ENCODE measurements at places on chromosomes 12 and 14.

DNA sequence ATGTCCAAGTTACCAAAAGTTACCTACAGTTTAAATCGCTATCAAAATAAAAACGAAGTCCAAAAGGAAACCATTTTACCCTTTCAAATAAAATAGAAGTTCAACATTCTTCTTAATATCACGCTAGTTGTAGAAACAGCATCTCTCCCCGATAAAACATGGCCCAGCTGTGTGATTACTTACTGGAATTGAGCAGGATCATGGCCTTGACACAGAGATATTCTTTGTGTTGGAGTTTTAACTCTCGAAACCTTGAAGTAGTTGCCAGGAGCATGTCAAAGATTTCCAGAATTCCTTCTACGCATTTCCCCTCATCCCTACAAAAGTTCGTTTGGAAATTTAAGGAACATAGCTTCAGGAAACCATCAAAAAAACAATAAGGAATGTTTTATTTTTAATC, 44.8 kb downstream of the ESR2 start:
- no peak for DNase-seq

DNA sequence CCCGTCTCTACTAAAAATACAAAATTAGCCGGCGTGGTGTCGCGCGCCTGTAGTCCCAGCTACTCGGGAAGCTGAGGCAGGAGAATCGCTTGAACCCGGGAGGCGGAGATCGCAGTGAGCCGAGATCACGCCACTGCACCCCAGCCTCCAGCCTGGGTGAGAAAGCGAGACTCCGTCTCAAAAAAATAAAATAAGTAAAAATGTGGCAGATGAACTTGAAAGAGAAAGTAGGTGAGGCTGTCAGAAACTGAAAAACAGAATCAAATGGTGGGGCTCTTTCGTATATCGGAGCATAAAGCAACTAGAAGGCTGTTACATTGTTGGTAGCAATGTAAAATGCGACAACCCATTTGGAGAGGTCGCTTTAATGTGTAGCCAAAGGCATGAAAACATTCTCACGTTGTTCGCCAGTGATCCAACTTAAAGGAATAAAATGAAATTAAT, 767 bp upstream of the CCNT1 start:
- no peak for DNase-seq

GRCh38 chr14:105664691-105665090, 138.3 kb downstream of the TMEM121 start:
- DNase-seq = no peak

DNA sequence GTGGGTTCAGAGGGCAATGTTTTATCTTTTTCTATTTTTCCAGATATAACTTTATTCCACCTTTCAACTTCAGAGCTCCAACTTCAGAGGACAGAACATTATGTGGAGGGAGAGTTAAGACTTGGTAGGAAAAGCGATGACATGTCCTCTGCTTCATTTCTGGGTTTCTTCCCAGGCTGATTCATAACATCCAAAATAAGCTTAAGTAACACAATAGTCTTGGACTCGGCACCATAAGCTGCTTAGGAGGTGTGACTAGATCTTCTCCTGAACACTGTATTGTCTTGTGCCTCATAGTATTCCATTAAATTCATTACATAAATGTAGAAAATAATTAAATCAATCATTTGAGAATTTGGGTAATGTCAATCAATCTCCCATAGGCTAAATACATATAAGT, 95.5 kb upstream of the PDE3A start:
- DNase-seq = no peak

- DNase-seq = no peak
Observed at GRCh38 chr14:92651758-92652406, 96.5 kb downstream of the LGMN start.

DNA sequence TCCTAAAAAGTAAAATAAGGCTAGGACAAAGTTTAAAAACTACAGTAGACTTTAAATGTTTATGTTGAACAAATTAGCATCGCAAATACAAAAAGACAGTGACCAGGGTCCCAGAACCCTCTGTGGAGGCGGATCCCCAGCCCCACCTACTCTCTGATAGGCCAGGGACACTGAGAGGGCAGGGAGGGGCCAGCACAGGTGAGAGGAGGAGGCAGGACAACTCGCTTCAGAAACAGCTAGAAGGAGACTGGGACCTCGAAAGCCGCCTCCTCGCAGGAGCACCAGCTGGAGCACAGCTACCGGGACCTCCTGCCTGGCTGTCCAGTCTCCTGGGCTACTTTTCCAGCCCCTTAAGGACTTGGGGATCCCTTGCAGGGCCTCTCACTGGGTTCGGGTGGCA, 992 bp downstream of the DNAH10 start:
- no peak for DNase-seq

GRCh38 chr14:74763803-74764531, 851 bp downstream of the YLPM1 start:
- no peak for DNase-seq

DNA sequence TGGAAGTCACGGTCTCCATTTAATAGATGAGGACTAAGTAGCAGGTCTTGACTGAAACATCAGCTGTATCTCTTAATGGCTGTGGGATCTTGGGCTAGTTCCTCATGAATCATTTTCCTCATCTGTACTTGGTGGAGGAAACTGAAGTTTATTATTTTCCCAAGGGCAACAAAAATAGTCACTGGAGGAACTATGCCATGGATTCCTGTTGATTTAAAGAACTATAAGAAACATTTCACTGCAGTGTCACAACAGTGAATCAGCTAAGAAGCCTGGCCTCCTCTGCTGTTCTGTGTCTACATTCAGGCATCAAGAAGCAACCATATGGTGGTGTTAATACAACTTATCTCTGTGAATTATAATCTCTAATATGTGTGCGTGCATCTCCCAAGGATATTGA, 200.5 kb downstream of the STXBP6 start:
- DNase-seq = no peak

GRCh38 chr12:131077931-131078391, 124.3 kb downstream of the ADGRD1 start:
- DNase-seq = no peak

DNA sequence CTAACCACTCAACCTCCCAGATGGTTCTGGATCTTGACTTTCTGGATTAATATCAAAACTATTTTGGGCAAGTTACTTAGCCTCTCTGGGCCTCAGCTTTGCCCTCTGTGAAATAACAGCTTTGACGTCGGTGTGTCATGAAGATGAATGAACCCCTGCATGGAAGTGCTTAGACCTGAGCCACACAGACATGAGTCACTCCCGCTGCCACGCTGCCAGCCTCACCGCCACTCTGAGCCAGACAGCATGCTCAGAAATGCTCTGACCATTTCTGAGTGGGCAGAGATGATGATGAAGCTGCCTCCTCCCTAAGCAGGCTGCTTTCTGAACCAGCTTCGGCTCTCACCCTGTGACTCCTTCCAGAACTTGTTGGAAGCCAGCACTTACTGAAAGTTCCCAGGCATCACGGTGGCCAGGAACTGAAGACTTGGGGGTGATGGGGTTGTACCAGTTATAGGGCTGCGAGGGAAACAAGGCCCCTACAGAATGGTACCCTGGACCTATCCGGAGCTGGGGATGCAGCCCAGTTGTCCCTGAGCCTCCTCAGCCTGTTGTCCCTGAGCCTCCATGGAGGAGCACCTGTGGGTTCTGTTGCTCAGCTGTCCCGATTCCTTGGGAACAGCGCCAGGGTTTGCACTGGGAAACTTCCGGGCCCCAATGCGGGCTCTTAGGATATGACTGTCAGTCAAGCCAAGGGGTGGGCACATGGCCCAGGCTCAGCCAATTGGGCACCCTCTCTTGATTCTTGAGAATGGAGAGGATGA, 2.0 kb upstream of the CCDC197 start:
- DNase-seq = no peak

DNA sequence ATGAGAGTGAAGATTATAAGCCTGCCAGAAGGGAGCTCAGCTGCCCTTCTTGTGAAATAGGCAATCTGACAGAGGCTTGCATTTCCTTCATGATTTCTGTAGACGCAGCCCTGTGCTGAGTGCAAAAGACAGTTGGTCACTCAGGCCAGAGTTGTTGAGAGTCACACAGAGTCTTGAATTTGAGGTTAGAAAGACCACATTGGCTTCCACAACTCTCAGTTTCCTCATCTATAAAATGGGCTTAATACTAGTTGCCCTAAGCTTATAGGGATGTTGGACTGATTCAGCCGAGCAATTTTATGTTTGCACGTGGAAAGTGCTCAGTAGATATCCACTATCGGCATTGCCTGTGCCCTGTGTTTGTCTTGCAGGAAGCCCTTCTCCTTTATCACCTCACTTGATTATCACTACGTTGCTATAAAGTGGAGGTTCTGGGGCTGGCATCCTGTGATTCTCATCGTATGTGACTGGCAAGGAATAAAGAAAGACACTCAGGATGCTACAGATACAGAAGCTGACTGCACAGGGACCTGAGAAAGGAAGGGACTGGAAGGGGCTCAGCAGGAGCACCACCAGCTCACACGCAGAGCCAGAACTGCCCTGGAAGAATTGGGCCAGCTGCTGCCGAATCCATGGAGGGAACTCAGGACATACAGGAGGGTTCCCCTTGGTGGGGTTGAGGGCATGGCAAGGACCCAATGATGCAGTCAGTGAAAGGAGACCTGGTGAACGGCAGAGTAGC, 19.8 kb upstream of the SERPINA4 start:
- no peak for DNase-seq

GRCh38 chr12:2138871-2139308, 86.1 kb downstream of the CACNA1C start:
- no peak for DNase-seq

DNA sequence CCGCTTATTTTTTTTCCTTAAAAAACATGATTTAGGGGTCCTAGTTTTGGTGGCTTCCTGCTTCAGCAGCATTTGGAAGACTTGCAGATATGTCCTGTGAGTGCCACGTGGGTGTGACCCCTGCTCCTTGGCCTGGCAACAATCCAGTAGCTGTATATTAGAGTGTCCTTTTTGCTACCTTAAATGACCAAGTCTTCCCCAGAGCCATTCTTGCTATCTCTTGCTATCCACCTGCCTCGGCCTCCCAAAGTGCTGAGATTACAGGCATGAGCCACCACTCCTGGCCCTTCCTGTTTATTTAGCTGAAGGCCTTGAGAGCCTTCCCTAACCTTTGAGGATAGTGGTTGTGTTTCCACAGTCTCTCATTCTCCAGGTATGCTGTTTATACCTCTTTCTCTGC, 17.0 kb downstream of the TPCN1 start:
- DNase-seq = no peak

DNA sequence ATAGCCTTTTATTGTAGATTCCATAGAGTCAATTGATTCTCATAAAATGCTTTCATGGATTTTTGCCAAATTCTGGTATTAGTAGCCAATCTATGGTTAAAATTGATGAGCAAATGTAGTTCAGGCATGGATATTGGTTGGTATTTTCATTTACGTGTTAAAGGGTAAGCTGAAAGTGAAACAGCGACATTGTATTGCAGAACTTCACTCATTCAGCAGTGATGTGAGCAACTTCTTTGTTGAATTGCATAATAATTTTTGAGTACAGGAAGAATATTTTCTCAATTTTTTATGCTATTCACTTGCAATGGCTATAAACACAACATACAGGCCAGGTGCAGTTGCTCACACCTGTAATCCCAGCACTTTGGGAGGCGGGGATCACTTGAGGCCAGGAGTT, 24.2 kb upstream of the FAM222A start:
- DNase-seq = no peak

DNA sequence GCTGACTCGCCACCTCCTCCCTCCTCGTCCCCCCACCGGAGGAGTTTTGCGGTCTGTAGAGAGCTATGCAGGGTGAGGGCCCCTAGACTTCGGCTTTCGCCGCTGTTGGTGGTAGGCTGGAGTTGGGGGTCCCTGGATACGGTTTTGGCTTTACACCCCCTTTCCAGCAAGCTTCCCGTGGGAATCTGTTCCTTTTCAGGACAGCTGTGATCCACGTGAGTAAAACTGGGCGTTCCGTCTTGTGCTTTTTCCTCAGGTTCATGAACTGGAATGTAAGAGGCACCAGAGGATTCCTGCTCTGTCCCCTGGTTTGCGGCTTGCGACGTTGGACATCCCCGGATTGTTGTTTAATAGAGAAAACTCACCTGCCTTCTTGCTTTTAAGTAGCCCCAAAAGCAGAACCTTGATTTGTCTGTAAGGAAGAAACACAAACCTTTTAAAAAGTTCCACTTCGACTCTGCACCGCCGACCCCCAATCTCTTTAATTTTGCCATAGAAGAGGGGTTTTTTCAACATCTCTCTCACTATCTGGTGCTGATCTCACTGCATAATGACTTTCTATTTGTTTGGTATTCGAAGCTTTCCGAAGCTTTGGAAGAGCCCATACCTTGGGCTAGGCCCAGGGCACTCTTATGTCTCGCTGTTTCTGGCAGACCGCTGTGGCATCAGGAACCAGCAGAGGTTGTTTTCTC, 490 bp downstream of the PRORP start:
- DNase-seq = no peak

DNA sequence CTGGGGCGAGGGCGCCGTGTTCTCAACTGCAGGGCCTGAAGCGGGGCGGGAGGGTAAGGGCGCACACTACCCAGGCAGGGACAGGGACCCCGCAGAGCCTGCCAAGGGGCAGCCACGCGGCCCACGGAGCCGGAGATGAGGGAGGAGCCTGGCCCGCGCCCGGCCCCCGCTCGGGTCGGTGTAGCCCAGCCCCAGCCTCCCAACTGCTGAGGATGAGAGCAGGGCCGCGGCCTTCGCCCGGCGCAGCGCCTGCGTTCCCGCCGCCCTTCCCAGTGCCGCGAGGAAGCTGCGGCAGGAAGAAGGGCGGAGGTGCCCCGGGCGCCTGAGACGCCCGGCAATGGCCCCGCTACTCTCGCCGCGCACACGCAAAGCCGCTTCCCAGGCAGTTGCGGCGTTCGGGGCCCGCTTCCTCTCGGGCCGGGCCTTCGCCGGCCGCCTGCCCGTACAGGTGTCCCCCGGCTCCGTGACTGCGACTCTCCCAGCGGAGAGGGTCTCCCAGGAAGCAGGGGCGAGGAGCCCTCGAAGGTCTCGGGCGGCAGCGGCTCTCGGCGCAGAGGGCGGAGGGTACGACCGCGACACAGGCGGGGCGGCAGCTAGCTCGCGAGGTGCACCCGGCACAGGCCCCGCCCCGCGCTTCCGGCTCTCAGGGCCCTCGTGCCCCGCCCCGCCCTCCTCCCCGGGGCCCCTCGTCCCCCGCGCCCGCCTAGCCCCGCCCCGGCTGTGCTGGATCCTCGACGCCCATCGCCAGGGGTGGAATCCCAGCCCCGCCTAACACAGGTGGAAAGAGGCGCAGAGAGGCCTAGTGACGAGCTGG, 24.8 kb upstream of the YY1 start:
- peak; percentile 88 for DNase-seq

DNA sequence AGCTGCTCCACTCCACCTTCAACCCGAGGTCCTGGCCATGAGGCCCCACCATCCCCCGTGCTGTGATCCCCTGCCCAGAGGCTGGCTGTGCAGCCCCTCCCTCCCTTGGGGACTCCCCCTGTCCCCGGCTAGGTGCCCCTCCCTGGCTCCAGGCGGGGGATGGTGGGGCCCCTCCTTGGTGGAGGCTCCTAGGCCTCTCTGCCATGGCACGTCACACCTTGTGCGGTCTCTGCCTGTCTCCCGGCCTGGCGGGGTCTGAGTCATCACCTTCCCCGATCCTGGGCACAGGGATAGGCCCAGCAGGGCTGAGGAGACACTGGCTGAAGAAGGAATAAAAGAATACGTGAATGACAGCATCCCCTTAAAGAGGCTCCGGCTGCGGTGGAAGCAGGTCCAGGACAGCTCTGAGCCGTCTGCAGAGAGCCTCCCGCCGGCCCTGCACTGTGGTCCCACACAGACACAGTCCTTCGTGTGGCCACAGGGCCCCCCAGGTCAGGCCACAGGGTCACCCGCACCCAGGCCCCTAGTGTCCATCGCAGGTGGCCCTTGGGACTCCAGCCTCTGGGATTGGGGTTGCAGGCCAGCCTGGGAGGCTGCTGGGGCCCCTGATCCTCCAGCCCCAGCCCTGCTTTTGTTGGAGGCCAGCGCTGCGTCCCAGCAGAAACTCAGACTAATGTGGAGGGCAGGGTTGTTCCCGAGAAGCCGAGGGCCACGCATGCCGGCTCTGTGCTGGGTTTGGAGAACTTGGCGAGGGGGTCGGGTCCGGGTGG, 43.6 kb downstream of the KIF26A start:
- no peak for DNase-seq
